ENCODE measurements at places on chromosomes 2 and 18.

DNA sequence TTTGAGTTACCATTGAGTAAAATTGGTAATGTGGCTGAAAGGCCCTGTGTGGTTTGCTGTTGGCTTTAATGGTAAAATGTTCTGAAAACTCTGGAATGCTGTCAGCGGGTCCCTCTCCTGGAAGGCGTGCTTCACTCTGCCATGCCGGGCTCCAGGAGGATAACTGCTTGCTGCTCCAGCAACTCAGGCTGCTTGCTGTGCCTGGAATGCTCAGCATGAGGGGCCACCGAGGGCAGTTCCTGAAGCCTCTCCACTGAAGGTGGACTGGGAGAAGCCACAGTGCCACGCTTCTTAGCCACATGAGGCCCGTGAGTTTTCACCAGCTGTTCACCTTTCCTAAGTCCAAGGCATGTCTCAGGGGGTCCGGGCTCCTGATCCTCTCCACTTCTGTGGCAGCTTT is 90.4 kb upstream of the FAM110C start:
- DNase-seq: no peak

GRCh38 chr2:64213532-64214275 is 69.5 kb upstream of the PELI1 start:
- DNase-seq: no peak

DNA sequence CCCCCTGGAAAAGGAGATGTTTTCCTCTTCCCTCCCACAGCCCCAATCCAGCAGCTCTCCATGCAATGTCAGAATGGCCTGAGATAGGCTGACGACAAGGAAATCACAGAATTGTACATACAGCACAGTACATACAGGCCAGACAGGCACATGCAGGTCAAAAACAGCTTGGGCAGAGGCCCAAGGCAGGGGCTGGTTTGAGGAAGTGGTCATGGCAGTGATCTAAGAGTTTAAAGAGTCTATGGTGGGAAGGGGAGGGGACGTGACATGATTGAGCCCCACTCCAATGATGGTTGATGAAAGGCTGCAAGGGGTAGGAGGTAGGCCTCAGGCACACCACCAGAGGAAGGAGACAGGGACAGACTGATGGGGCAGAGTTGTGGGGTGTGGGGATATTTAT is 4.3 kb downstream of the DCTN1 start:
- no peak for DNase-seq

DNA sequence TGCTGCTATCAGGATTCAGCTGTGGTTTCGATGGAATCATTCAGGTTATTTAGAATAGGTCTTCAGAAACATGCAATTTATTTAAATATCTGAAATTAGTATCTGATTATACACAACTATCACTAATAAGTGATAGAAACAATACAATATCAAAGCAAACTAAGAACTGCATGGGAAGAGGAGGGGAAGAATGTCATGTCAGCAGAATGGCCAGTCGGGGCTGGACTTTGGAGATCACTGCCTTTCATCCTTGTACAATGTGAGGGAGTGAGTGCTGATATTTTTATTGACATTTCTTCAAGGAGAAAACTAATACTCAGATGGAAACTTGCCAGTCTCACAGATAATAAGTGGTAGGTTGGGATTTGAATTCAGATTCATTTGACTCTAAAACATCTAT is 224.0 kb upstream of the LINC00305 start:
- no peak for DNase-seq

GRCh38 chr2:64978514-64979268 is 10.5 kb upstream of the SLC1A4 start:
- peak; percentile 26 for DNase-seq

DNA sequence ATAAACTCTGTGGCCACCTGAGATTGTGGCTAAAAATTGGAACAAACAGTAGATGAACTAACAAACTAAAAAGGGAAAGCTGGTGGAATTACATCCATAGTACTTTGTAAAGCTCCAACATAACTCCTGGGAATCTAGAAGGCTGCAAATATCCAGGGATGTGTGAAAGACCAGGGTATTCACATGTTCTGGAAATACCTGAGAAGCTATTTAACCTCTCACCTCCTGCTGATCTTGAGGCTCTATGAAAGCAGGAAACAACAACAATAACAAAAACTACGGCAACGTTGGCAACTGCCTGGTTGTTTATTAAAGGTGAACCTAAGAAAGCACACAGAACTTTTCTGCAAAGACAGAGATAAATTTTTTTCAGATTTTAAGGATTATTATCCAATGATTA is 171.3 kb downstream of the CCDC178 start:
- DNase-seq: no peak

GRCh38 chr2:36513661-36514060 is 84.3 kb downstream of the FEZ2 start:
- no peak for DNase-seq

DNA sequence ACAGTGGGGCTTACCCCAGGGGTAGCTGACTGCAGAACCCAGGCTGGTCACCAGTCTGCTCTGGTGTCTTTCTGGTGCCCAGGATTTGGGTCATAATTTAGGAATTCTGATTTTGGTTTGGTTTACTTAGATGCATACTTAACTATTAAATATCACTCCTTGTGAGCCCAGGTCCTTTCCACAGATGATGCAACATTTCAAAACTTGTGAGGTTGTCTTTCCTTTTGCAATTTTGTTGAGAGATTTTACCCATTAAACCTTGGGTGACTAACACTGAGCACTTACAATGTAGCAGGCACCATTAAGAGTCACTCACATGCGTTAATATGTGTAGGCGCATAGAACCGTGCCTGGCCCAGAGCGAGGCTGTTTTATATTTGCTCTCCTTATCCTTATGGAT is 61.8 kb upstream of the RPL31 start:
- no peak for DNase-seq

GRCh38 chr2:176128982-176129796 is at the start of gene HOXD8:
TSS of gene HOXD8 (plus strand) at chr2:176129705. CDS start at chr2:176130367, 662 bp downstream.
- DNase-seq: no peak

DNA sequence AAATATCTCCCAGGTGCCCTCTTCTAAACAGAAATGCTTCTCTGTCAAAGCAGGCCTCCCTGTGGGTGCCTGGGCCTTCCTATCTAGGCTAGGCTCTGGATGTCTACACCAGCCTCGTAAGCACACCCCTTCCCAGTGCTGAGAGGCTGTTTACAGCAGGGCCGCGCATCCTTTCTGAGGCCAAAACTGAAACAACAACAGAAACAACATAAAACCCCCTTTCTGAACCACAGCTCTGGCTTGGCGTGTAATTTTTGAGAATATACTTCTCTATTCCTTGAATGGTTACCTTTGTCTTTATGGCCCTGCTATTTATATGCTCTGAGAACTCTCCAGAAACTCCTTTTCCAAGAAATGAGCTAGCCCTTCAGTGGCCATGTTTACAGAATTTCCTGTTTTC is 118.4 kb downstream of the BCL2L11 start:
- DNase-seq: no peak

DNA sequence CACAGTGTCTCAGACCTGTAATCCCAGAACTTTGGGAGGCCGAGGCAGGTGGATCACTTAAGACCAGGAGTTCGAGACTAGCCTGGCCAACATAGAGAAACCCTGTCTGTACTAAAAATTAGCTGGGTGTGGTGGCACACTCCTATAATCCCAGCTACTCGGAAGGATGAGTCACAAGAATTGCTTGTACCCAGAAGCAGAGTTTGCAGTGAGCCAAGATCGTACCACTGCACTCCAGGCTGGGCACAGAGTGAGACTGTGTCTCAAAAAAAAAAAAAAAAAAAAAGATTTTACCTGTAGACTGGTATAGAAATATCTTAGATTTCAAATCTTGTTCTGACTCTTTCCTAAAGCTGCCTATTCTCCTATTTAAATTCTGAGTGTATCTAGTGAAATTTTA is 7.2 kb upstream of the KLHL29 start:
- DNase-seq: no peak

DNA sequence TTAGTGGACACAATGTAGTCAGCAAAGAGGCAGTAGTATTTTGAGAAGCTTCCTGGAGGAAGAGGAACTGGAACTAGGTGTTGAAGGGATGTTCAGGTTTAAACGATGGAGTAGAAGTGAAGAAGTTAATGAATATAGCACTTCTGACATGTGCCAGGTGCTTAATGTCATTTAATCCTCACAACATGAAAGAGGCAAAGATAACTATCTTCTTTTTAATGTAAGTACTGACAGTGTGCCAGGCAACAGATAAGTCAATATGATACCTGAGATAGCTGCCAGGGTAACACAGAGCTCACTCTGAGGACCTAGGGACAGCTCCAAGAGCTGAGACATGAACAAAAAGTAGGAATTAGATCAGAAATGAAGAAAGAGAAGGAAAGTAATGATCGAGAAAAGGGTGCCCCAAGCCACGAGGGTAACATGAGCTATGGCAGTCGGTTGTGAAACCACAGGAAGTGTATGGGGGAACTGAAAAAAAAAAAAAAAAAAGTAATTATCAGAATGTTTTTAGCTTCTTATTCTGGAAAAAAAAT is 140.7 kb downstream of the RNF144A start:
- DNase-seq: peak; percentile 7

GRCh38 chr2:49271060-49271606 is 116.8 kb upstream of the FSHR start:
- DNase-seq: no peak

GRCh38 chr18:50465211-50466153 is 90.6 kb downstream of the SKA1 start:
- no peak for DNase-seq

GRCh38 chr2:238853721-238854120 is 5.8 kb downstream of the TWIST2 start:
- DNase-seq: no peak

DNA sequence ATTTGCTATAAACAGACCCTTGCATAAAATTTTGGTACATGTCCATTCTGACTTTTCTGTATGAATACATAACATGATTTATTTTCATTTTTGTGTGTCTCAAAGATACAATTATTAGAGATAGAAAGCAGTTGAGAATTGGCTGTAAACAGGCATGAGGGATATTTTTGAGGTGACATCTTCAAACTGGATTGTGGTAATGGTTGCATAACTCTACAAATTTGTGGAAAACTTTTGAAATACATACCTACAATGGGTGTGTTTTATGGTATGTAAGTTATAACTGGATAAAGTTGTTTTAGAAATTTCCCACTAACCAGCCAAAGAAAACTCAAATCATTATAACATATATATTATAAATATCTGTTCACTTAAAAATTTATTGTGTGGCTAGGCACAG is 39.6 kb downstream of the GREB1L start:
- DNase-seq: no peak

- no peak for DNase-seq
Measured at GRCh38 chr2:231388725-231389346, 6.7 kb upstream of the B3GNT7 start.

Measured in CD4-positive, alpha-beta T cell treated with Interleukin-4 for 4 hours (primary cell).